ENCODE measurements at places on chromosomes 7 and 10.

DNA sequence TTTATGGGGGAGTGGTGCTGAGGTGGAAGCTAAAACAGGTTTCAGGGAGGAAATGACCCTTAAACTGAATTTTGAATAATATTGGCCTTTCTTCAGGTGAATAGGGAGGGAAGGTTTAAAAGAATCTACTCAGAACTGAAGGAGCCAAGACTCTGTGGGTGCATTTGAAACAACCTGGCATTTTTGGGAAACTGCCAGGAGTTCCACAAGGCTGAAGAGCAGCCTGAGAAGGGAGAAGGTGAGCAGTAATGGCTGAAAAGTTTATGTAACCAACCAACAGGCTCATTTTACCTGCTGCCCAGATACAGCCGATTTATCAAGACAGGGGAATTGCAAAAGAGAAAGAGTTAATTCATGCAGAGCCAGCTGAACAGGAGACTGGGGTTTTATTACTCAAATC lies 4.0 kb upstream of the PANK1 start:
- no peak for DNase-seq

GRCh38 chr7:86995052-86995725 lies 64.3 kb downstream of the ELAPOR2 start:
- DNase-seq = no peak

DNA sequence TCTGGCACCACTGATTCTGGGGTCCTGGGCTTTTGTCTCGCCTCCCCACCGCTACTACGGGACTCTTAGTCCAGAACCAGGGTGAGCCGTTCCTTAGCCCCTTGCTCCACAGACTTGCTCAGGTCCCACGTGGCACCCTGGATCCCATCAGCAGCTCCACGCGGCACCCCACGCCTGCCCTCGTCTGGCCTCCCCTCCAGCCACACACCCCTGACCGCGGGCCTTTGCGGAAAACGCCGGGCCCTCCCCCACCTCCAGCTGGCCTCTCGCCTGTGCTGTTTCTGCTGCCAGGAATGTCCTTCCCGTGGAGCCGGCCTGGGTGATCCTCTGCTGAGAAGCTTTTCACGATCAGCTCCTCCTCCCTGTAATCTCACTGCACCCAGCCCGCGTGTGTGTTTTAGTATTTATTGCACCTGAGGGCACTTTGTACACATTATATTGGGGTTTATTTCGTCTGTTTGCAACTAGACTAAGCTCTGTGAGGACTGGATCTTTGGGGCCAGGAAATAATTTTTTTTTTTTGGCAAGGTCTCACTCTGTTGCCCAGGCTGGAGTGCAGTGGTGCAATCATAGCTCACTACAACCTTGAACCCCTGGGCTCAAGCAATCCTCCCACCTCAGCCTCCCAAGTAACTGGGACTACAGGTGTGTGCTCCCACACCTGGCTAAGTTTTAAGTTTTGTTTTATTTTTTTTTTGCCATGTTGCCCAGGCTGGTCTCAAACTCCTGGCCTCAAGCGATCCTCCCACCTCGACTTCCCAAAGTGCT lies 10.5 kb upstream of the TTYH3 start:
- no peak for DNase-seq

DNA sequence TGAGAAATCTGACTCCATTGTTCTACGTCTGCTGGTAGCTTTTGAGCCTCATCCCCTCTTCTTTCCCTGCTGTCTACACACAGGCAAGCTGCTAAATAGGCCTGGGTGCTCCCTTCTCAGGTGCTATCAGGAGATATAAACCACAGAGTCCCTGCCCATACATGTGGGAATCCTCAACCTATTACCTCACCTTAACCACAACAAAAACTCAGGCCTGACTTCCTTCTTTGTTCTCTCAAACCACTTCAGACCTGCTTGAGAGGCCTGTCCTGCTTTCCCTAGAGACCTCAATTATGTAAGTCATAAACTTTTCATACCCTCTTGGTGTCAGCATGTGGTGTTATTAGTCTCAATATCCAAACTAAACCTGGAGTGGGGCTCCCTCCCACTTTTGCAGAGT lies 75.0 kb upstream of the MAGI2 start:
- DNase-seq = no peak

DNA sequence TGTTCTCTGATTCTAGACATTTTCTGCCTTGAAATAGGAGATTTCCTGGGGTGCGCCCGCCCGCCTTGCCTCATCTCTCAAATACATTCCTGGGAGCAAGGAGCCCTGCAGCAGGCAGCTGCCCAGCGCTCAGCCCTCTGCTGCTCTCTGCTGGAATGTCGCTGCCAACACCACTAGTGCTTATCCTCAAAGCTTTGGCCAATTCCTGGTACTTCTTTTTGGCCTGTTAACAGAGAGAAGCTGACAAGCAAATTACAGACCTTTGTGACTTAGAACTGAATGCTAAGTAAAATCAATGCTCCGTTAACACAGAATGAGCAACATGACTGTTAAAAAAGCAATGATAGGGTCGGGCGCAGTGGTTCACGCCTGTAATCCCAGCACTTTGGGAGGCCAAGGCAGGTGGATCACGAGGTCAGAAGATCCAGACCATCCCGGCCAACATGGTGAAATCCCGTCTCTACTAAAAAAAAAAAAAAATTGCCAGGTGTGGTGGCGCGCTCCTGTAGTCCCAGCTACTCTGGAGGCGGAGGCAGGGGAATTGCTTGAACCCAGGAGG lies 41.9 kb upstream of the SYPL1 start:
- peak; percentile 40 for DNase-seq

DNA sequence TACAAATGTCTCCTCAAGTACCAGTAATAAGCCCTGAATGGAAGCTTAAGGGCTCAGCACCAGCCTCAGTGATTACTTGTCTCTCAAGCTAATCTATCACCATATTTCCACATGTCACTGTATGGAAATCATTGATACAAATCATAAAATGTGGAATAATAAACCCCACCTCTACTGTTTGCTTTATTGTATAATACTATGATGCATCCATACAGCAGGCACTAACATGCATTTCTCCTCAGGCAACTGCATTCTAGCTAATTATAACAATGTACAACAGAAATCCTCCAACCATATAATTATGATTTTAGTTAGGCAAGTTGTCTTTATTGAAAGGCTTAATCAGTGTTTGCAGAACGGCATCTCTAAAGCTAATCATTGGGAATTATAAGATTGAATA lies 26.2 kb downstream of the CRPPA start:
- no peak for DNase-seq

GRCh38 chr7:16975712-16976111 lies 93.9 kb upstream of the AGR3 start:
- no peak for DNase-seq

DNA sequence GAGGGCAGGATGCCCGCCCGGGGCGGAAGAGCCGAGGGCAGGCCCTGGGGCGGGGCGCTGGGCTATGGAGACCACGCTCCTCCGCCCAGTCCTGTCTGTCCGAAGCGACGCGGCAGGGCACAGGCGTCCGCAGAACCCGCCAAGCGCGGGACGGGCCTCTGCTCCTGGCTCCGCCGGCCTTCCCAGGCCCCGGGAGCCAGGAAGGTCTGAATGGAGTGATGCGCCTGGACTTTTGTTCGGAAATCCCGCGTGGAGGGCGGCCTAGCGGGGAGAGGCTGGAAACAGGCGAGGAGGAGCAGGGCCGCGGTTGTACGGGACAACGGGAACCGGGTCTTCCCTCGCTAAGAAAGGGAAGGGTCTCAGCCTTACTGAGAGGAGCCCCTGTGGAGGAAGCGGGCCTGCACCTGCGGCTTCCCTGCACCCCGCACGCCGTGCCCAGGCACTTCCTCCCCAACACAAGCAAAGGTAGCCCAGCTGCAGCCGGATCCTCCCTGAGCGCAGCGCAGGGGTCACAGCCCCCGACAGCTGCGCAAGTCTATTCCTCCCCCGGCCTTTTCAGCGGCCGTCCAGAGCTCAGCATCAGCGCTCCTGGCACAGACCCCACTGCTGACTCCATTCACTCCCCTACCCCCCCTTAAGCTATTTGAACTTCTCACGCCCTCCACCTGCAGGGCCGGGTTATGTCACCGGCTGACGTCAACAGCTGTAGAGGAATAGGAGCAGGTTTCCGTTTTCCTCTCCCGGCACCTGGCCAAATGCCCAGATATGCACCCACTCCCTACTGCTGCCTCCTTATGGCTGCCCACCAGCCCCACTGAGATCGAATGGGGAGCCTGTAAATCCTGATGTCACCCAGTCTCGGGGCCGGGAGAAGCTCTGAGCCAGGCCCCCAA lies 143.2 kb upstream of the RET start:
- DNase-seq = no peak

All from activated CD4-positive, CD25-positive, alpha-beta regulatory T cell (primary cell).